ENCODE measurements at places on chromosomes 3 and 15.

GRCh38 chr15:99437315-99438223 is 128.2 kb upstream of the MEF2A start:
- DNase-seq, result no peak

GRCh38 chr15:40054855-40055575 is 16.0 kb upstream of the SRP14 start:
- peak; percentile 65 for DNase-seq

DNA sequence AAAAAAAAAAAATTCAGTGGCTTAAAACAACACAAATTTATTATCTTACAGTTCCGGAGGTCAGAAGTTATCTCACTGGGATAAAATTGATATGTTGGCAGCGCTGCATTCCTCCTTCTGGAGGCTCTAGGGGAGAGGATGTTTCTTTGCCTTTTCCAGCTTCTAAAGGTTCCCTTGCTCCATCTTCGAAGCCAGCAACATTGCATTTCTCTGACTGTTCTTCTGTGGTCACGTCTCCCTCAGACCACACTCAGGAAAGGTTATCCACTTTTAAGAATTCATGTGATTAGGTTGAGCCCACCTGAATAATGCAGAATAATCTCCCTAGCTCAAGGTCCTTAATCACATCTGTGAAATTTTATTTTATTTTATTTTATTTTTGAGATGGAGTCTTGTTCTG is 23.4 kb upstream of the ACAP2 start:
- DNase-seq, result no peak

- DNase-seq, result no peak
These were observed 78.7 kb downstream of the PLXNA1 start for GRCh38 chr3:127061641-127062040.

DNA sequence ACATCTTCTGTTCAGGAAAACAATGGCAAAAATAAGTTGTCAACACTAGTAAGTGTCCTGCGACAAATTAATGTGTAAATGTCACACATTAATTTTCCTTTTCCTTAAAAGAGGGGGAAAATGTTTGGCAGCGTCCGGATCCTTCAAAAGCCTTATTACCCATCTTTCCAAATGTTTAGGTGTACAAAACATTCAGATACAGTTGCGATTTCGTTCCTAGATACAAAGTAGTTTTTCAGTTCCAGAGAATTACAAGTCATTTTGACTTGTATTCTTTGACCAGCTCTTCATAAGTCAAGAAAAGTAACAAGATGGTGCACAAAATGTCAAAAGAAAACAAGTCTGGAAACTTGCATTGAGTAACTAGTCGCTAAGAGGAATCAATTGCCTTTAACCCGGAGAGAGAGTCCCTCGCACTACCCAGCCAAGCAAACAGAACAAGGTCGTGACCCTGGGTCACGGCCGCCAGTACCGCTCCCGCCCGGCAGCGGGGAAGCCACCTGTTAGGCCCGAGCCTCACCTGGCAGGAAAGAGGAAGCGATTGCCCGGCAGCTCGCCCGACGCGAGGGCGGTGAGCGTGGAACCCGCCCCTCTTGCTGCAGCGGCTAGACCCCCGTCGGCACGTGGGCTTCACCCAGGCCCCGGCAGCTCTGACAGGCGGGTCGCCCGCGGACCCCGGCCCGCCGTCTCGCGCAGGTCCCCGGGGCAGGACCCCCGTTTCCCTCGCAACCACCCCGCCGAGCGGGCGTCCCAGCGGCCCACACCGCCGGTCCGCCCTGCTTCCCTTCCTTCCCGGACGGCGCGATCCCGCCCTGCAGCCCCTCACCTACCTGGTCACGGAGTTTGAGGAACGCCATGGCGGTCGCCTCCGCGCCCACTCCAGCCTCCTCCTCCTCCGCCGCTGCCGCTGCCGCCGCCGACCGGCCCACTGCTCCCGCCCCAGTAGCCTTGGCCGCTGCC is 61.0 kb upstream of the ANKRD28 start:
- DNase-seq, result peak; percentile 74

DNA sequence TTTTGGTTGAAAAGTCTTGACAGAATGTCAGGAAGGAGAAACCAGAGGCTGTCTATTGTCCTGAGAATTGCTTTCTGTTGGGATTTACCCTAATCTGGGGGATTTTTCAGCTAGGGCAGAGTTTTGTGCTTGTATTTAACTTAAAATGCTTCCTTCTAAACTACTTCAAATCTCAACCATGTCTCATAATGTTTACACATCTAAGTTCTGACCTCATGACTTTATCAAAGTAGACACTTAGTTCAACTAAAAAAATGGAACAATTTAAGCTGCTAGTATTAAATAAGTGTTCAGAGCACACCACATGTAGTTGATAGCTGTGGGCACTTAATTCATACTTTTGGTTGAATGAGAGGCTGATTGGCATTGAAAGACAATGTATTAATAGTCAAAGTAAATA is 28.2 kb downstream of the CLDN1 start:
- no peak for DNase-seq
